ENCODE measurements at places on chromosomes 4 and X. TPM values are rescaled to one million over a fixed set of nuclear protein-coding genes. Genes with fewer than 3 reads are reported as not detected.

- H3K4me1 ChIP-seq, result no peaks in the 10 kb centered on the region
- H3K4me3 ChIP-seq, result no peak overlapping the region
- no peaks in the 10 kb centered on the region for H3K27me3 ChIP-seq
- H3K27ac ChIP-seq, result no peak overlapping the region
- no peak for DNase-seq
These were observed 282.1 kb downstream of the BCOR start for GRCh38 chrX:39815631-39816030.

GRCh38 chrX:69222103-69223090 lies 57.1 kb upstream of the PJA1 start:
- no peaks in the 10 kb centered on the region for H3K4me1 ChIP-seq
- no peaks in the 10 kb centered on the region for H3K27me3 ChIP-seq
- no peak overlapping the region for H3K27ac ChIP-seq
- DNase-seq, result peak; percentile 77
- H3K4me3 ChIP-seq, result no peak overlapping the region
- H3K36me3 ChIP-seq, result no peaks in the 10 kb centered on the region

DNA sequence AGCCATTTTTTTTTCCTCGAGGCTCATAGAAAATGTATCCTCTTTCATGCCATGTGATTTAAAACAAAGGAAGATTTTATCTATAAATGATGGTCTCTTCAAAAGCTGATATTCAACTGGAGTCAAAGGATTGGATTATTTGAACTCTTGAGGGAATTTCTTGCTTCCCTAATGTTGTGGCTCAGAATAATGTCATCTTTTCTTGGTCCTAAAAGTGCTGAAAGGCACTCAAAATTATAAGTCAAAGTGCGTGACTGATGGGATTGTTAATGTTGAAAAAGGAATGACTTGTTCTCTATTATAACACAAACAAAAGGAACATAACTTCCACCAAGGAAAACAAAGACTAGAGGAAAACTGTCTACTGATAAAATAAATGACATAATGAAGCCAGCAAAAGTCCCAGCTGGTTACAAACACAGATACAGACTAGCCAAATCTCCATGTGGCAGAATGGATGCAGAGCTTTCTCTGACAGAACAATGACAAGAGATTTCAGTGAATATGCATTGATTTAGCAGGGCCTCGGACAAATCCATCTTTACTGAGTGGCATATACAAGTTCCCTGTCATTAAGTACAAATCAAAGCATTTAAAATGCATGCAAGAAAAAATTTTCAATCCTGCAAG lies 552.6 kb downstream of the GBA3 start:
- H3K27me3 ChIP-seq, result no peaks in the 10 kb centered on the region
- DNase-seq, result no peak
- no peak overlapping the region for H3K27ac ChIP-seq
- no peaks in the 10 kb centered on the region for H3K36me3 ChIP-seq

DNA sequence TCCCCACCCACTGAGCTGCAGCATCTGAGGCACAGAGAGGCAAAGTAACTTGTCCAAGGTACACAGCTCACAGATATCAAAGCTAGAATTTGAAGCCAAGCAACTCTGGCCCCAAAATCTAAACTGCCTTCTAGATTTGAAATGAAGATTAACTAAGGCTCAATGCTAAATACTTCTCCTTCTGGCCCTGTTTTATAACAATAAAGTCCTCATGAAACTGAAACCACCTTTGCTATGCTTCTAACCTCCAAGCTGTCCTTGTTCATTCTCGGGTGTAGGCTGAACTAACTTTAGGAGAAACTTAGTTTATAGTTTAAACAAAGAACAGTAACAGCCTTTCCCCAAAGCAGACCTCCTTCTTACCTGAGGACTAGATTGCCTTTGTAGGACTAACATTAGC lies 93.6 kb downstream of the DCTD start:
- no peaks in the 10 kb centered on the region for H3K4me1 ChIP-seq
- H3K36me3 ChIP-seq, result no peaks in the 10 kb centered on the region
- peaks cover 30% of the 10 kb centered on the region for H3K27me3 ChIP-seq
- no peak overlapping the region for H3K4me3 ChIP-seq
- no peak overlapping the region for H3K27ac ChIP-seq
- no peak for DNase-seq

- H3K4me1 ChIP-seq, result no peaks in the 10 kb centered on the region
- no peak overlapping the region for H3K4me3 ChIP-seq
- no peaks in the 10 kb centered on the region for H3K27me3 ChIP-seq
- no peaks in the 10 kb centered on the region for H3K36me3 ChIP-seq
These were observed 33.7 kb upstream of the FGF13 start for GRCh38 chrX:138745196-138745595.

DNA sequence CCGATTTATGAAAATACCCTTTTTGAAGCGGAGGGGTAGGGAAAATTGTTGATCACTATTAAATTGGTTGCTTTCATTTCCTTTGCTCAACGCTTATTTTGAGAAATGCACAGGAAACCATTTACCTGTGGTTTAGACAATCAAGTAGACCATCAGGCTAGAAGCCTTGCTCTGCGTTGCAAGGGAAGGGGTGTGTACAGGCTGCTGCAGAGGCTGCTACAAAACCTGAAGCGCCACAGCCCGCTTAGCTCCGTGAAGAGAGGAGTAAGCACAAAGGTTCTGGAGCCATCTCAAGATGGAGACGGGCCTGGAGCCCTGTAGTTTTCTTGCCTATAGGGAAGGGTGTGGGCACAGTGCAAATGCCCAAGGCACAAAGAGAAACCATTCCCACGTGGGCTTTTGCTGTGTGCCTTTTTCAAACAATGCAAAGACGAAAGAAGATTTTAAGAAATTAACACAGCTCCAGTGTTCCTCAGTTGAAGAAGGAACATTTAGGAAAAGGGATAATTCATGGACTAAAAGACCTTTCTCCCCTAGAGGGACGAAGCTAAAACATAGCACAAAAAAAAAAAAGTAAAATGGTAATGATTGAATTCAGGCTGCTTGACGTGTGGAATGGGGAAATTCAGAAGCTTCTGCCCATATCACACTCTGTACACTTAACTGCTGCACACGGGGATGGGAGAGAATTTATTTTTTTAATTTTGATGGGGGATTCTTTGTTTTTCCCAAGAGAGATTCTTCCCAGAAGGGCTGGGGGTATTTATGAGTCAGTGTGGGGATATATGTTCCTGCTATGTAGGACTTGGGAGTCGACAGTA lies 3.5 kb downstream of the TMSB4X start:
- peaks cover 24% of the 10 kb centered on the region for H3K36me3 ChIP-seq
- peak overlapping the region; percentile 99 for H3K27ac ChIP-seq
- DNase-seq, result no peak

- H3K4me1 ChIP-seq, result no peaks in the 10 kb centered on the region
- no peaks in the 10 kb centered on the region for H3K27me3 ChIP-seq
- DNase-seq, result no peak
- 0 out of 2 replicates have a peak overlapping the region, but pooled peaks have one; percentile 26 for H3K27ac ChIP-seq
These were observed 46.4 kb downstream of the GPAT3 start for GRCh38 chr4:83582289-83582785.

- no peaks in the 10 kb centered on the region for H3K27me3 ChIP-seq
- DNase-seq, result no peak
- no peaks in the 10 kb centered on the region for H3K4me1 ChIP-seq
- no peaks in the 10 kb centered on the region for H3K36me3 ChIP-seq
These were observed 35.8 kb downstream of the NAP1L3 start for GRCh38 chrX:93637591-93637990.

DNA sequence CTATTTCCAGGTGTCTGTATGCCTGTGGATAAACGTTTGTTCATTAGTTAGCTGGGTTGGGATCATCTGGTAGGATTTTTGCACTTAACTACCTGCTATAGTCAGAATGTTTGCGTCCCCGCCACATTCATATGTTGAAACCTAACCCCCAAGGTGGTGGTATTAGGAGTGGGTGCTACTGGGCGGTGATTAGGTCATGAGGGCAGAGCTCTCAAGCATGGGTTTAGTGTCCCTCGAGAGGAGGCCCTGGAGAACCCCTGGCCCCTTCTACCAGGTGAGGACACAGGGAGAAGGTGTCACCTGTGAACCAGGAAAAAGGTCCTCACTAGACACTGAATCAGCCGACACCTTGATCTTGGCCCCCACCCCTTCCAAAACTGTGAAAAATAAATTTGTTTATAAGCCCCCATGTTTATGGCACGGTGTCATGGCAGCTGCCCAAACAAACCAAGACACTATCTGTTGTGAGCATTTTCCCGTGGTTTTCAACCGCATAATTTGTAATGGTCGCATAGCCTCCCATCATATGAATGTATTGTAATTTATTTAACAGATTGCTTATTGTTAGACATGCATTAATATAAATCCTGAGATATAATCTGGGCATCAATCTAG lies 92.7 kb upstream of the TRIM2 start:
- H3K4me3 ChIP-seq, result no peak overlapping the region
- no peak overlapping the region for H3K27ac ChIP-seq
- H3K36me3 ChIP-seq, result no peaks in the 10 kb centered on the region
- DNase-seq, result no peak
- H3K4me1 ChIP-seq, result peaks cover 16% of the 10 kb centered on the region

GRCh38 chrX:139246295-139246694 lies 284.2 kb upstream of the F9 start:
- no peaks in the 10 kb centered on the region for H3K27me3 ChIP-seq
- H3K27ac ChIP-seq, result no peak overlapping the region
- H3K4me3 ChIP-seq, result no peak overlapping the region
- no peak for DNase-seq
- no peaks in the 10 kb centered on the region for H3K4me1 ChIP-seq

DNA sequence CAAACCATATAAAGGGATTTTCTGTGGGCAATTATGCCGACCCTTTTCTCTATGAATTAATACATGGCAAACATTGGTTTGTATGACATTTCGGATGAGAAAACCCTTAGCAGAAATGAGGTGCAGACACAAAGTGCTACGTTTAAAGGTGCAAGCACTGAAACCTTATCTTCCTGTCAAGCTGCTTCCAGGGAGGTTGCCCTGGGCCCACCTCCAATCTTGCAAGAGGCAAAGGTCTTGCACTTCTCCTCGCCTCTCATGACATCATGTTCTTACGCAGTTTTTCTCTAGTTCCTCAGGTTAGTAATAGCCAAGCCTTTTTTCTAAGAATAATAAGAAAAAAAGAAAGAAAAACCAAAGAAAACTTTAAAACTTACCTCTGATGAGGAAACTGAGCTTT lies 220.1 kb downstream of the DHX15 start:
- H3K36me3 ChIP-seq, result no peaks in the 10 kb centered on the region
- no peak for DNase-seq
- no peak overlapping the region for H3K4me3 ChIP-seq
- no peaks in the 10 kb centered on the region for H3K4me1 ChIP-seq

DNA sequence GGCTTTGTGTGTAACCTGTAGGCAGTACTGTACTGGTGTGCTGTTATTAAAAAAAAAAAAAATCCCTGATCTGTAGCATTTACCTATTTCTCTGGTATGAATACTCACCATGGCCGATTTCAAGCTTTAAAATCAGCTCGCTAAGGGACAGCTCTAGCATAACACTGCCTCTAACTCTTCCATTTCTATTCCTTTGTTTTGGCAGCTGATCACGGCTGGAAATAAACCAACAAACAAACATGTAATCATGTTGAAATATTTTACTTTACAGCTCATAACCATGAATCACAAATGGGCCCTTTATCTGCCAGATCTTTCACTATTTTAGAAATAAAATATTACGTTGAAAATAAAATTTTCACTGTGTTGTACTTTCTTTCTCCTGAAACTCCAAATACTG lies 60.5 kb upstream of the IL15 start:
- H3K27me3 ChIP-seq, result no peaks in the 10 kb centered on the region
- no peak overlapping the region for H3K27ac ChIP-seq
- DNase-seq, result no peak
- H3K36me3 ChIP-seq, result no peaks in the 10 kb centered on the region
- no peak overlapping the region for H3K4me3 ChIP-seq

DNA sequence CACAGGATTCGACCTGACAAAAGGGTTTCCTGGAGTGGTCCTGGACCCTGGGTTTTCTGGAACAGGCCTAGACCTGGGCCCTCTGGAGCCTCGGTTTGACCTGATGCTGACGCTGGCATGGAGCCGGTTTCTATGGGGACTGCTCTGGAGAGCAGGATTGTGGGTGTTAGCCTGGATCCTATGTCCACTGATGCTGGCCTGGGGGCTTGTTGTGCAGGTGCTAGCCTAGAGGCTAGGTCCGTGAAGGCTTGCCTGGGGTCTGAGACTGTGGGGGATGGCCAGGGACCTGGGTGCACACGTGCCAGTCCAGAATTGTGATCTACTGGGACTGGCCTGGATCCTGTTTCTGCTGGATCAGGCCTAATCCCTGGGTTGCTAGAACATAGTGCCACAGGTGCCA lies 173.1 kb downstream of the TMEM47 start:
- no peak overlapping the region for H3K27ac ChIP-seq
- H3K4me3 ChIP-seq, result no peak overlapping the region
- H3K4me1 ChIP-seq, result no peaks in the 10 kb centered on the region
- no peak for DNase-seq

- H3K36me3 ChIP-seq, result no peaks in the 10 kb centered on the region
- no peak for DNase-seq
- no peaks in the 10 kb centered on the region for H3K4me1 ChIP-seq
- H3K4me3 ChIP-seq, result no peak overlapping the region
- no peaks in the 10 kb centered on the region for H3K27me3 ChIP-seq
These were observed 238.9 kb downstream of the SLC7A11 start for GRCh38 chr4:138003248-138003647.

DNA sequence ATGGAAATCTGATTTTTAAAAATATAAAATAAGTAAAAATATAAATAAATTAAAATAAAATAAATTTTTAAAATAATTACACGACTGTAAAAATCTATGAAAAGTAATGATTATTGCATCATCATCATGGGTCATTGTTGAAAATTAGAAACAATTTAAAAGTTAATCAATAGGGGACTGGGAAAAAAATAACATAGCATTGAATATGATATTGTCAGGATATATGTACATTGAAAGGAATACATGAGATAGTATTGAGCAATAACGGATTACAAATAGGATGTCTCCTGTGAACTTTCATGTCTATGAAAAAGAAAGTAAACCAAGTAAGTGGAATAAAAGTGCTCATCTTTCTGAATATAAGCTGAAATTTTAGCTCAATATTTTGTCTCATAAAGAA lies 566.8 kb upstream of the HTR2C start:
- H3K27me3 ChIP-seq, result no peaks in the 10 kb centered on the region
- H3K4me1 ChIP-seq, result no peaks in the 10 kb centered on the region

DNA sequence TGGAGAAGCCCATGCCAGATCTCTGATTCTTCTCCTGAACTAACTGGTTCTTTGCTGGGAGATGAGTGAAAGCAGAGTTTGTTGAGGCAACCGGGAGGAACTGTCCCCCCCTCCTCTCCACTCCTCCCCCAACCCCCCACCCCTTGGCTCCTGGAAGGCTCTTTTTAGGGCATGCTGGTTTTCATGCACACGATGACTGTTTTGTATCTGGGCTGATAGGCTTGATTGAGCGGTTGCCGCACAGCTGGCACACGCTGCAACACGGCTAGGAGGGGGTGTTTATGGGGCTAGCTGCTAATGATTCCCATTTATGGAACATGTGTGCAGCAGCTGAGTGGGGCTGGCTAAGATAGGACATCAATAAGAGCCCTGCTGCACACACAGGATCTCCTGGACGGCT lies 137.2 kb downstream of the SMIM20 start:
- no peaks in the 10 kb centered on the region for H3K4me1 ChIP-seq
- no peak overlapping the region for H3K4me3 ChIP-seq
- no peaks in the 10 kb centered on the region for H3K36me3 ChIP-seq
- no peak overlapping the region for H3K27ac ChIP-seq
- no peak for DNase-seq

Gene UTP3
- total RNA-seq, result 16.4 TPM

Gene RHOXF2B
- not detected for total RNA-seq

Gene MAGED4B
- not detected for total RNA-seq

Gene GAGE12F
- not detected for total RNA-seq

Gene GAGE12E
- not detected for total RNA-seq

Gene CXCL8
- total RNA-seq, result 0.35 TPM

Gene TDO2
- total RNA-seq, result 0.83 TPM

Gene UBQLN2
- total RNA-seq, result 78.7 TPM
